ENCODE measurements at places on chromosomes 4 and X. TPM values are rescaled to one million over a fixed set of nuclear protein-coding genes. Genes with fewer than 3 reads are reported as not detected.

Gene RTL3
- not detected for total RNA-seq

Gene ZNF157
- total RNA-seq, result 0.29 TPM

Gene MID1IP1
- total RNA-seq, result 26.4 TPM

DNA sequence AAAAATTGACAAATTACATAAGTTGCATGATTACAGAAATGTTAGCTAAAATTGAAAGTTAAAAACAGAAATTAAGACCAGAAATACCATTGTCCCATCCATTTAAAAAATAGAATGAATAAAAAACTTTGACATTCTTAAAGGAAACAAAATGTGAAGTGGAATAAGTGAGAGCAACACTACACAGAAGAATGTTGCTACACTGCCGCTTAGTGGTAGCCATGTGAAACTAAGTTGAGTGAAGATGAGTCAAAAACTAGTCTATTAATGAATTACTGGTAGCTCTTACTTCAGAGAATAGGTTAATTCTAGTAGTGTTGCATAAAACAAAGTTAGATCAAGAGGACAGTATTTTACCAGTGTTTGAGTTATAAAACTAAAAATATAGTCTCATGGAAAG lies 571.0 kb upstream of the KLHL4 start:
- no peak for DNase-seq

GRCh38 chr4:103032574-103032973 lies 13.1 kb upstream of the SLC9B1 start:
- DNase-seq, result no peak

Gene SLC10A3
- total RNA-seq, result 18.9 TPM

DNA sequence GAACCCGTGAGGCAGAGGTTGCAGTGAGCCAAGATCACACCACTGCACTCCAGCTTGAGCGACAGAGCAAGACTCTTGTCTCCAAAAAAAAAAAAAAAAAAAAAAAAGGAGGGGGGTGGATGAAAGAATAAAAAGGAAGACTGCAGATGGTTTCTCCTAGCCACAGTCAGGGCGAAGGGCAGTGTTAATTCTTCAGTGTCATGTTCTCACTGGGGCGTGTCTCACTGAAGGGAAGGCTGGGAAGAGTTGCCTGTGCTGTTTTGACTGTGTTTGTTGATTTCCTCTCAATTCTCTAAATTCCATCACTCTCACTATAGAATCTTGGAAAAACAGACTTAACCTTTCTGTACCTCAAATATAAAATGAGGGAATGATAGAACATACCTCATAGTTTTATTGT lies 71.6 kb upstream of the DHX15 start:
- no peak for DNase-seq

DNA sequence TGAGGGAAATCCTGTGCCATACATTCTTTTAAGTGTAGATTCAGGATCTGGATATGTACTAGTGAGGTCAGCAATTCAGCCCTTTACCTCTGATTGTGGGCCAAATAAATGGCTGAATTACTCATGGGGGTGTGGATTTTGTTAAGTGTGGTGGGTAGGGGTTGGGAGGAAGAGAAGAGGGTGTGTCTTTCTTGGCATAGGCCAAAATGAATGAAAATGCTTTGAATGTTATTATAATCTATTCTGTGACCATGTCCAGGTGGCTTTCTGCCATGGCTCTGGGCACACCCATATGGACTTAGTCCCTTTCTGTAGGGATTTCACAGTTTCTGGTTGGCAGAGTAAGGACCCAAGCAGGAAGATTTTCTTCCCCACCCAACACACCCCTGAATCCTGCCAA lies 244.3 kb downstream of the CBR4 start:
- DNase-seq, result peak; percentile 88

Gene F9
- not detected for total RNA-seq

DNA sequence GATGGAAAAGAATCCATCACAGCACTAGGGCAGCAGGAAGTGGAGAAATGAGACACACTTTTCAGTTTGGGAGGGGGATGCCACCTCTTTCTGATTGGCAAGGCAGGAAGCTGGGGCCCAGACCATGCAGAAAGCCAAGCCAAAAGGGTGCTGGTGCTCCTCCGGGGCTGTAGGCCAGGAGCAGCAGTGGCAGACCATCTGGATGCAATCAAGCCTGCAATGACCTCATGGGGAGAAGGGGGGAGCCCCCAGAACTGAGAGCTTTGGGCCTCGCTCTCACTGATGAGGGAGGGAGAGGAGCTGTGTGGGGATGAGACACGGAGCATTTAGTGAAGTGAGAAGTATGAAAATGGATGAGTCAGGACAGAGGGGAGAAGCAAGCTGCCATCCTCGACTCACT lies 141.3 kb upstream of the NALF2 start:
- peak; percentile 62 for DNase-seq

Gene SPACA5
- total RNA-seq, result not detected
